ENCODE measurements at places on chromosomes 3 and 15.

GRCh38 chr15:73569361-73569760 is 63.8 kb downstream of the NPTN start:
- DNase-seq = no peak

- DNase-seq = no peak
These were observed 183.7 kb upstream of the LMCD1 start for GRCh38 chr3:8317661-8318649.

DNA sequence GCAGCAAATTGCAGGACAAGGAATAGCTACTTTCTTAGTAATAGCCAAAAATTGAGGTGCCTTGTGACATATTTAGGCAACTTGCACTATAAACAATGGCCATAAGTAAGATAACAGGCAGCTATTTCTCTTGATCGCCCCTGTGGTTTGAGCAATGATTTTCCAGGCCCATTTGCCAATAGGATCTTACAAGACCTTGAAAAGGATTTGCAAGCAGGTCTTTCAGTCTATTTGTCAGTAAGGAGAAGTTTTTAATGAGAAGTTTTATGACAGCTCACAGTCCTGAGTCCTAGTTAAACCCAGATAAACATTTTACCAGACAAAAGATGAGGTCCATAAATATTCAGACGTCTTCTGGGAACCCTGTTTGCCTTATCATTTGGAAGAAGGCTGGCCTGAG is 645.5 kb downstream of the RBMS3 start:
- DNase-seq = no peak

DNA sequence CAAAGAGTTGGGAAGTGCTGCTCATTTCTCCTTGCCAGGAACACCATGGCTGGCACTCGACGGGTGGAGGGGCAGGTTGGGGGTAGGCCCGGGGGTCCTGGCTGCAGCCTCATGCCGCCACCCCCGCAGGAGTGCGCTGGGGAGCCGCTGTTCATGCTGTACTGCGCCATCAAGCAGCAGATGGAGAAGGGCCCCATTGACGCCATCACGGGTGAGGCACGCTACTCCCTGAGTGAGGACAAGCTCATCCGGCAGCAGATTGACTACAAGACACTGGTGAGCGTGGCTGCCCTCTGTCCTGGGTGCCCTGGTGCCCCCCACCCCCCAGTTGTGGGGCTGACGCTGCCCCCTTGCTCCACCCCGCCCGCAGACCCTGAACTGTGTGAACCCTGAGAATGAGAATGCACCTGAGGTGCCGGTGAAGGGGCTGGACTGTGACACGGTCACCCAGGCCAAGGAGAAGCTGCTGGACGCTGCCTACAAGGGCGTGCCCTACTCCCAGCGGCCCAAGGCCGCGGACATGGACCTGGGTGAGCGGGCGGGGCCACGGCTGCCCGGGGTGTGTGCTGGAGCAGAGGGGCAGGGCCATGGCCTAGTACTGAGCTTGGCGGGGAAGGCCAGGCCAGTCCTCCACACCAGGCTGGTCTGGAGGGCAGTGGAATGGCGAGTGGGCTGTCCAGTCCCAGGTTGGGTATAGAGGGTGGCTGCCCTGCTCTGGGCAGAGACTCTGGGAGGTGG is 45.1 kb downstream of the PLXNA1 start:
- no peak for DNase-seq

DNA sequence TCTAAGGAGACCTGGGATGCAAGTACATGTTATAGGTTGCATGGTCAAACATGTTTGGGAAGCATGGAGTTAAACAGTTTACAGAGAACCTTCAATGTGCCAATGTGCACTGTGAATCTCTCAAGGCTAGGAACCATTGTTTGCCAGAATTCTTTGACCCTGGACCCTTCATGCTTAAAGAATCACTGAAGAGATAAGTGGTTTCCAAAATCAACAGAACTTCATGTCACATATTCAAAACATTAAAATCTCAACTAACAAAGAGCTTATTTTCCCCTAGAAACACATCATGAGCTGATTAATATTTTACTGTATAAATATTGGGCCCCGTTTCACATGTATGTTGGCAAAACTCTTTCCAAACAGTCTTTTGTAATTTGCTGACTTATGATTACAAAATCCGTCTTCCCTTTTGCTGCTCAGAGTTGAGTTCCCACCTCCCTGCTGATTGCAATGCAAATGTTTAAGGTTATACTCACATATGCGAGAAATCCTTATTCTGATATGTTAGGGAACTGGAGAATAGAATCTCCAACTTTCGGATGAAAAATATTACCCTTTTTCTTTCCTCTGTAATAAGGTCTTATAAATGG is 380.2 kb downstream of the DIPK2A start:
- no peak for DNase-seq

DNA sequence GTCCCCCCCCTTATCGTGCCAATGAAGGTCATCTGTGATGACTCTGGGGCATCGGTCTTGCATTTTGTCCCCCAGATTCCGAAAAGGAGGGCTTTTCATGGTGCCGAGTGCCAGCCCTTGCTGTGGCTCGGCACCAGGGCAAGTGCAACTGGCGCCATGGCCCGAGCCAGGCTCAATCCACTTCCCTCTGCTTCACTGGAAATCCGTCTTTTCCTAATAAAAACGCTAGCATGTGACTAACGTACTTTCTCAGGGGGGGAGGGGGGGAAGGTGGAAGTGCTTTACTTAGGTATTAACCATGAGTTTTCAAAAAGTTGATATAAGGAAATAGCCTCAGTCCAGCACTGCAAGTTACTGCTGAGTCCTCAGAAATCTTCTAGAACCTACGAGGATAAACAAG is 20.5 kb downstream of the TRPM1 start:
- DNase-seq = no peak

DNA sequence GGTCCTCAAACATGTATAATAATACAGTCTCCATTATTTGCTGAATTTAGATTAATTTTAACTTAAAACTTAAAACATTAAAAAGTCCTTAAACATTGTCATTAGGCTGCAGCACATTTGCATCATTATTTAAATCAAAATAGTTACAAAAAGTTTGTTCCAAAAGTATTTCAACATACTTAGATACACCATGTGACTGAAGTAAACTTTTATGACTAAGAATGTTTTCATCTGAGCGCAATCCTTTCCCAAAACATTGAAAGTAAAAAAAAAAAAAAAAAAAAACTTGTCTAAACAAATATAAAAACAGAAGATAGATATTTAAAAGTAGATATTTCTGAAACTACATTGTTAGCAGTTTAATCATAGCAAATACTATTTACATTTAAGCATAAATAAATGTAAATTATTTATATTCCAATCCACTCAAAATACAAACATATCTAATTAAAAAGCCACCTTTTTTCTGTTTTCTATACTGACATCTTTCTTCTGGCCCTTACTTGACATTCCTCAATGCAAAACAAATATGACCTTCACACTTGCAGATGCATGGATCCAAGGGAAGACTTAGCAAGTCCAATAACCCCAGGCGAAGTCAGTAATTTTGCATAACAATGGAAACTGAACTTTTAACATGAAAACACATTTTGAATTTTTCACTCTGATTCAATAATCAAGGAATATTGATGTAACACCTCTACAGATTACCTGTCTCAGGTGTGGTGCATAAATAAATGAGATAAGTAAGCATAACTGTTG is 10.3 kb downstream of the FAM227B start:
- no peak for DNase-seq

DNA sequence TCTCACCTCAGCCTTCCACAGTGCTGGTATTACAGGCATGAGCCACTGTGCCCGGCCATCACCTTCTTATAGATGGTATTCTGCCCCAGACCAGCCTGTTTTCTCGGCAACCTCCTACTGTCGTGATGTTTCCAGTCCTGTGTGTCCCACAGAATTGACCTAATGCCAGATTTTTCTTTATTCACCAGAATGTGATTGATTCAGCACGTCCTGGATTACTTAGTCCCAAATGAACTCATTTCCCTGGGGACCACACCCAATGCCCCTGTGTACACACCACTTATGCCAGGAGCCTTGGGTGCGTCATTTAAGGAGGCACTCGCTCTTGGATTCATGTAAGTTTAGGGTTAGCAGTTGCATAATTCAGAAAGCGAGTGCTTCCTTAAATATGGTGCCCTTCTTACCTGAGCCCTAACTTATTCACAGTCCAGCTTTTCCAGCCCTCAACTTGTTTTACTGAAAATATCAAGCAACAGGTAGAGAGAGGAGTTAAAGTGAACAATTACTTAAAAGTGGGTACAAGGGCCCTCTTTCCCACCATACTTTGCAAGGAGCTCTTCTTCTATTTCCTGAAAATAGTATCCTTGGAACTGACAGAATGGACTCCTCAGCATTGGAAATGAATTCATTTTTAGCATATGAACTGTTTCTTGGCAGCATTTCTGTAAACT is 64.6 kb upstream of the UBE2E1 start:
- DNase-seq = no peak

DNA sequence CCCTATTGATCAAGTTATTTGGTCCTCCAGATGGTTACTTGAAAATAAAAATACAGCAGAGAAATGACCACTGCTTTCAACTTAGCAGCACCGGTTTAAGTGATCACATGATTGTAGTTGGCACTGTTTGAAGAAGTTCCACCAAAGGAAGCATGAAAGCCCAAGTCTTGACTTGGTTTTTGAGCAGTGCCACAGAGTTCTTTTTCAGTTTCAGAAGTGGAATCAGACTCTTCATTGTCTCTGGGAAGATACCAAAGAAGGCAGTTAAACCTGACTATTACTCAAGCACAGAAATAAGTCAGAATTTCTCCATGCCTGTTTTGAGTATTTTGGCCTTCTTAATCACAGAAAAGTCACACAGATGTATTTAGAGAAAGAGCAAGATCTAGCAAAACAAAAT is 66.7 kb downstream of the BBX start:
- DNase-seq = no peak

- DNase-seq = no peak
These were observed 49.0 kb upstream of the GNB5 start for GRCh38 chr15:52240166-52240565.

DNA sequence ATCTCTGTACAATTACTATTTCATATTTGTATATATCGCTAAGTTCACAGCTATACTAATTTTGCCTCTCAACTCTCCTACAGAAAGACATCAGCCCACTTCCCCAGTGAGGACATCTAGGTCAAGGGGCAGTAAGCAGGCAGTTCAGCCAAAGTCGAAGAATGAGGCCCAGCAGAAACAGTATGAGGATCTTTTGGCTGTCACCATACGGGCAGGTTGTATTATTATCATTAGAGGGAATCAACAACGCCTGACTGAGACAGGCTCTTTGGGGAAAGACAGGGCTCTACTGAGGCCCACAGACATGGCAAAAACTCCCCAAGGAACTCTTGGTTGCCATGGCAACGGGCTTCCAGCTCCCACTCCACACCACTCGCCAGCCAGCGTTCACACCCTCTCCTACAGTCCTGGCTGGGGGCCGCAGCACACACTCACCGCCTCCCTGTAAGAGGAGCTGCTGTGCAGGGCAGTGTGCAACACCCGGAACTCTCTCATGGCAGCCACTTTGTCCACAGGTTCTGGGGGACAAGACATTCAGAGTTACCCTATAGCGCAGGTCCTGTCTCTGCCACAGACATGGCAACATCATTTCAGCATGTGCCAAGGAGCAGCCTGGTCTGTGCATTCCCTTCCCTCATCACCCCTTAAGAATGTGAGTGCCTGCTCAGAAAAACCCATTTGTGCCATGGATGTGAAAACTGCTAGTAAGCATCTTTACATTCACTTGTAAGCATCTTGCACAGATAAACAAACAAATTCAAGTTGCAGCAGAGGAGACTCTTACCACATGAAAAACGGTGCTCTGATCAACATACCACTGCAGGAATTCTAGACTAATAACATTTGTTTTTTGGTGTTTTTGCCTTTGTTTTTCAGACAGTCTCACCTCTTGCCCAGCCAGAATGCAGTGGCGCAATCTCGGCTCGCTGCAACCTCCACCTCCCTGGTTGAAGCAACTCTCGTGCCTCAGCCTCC is 8.8 kb downstream of the UBL7 start:
- DNase-seq = no peak

DNA sequence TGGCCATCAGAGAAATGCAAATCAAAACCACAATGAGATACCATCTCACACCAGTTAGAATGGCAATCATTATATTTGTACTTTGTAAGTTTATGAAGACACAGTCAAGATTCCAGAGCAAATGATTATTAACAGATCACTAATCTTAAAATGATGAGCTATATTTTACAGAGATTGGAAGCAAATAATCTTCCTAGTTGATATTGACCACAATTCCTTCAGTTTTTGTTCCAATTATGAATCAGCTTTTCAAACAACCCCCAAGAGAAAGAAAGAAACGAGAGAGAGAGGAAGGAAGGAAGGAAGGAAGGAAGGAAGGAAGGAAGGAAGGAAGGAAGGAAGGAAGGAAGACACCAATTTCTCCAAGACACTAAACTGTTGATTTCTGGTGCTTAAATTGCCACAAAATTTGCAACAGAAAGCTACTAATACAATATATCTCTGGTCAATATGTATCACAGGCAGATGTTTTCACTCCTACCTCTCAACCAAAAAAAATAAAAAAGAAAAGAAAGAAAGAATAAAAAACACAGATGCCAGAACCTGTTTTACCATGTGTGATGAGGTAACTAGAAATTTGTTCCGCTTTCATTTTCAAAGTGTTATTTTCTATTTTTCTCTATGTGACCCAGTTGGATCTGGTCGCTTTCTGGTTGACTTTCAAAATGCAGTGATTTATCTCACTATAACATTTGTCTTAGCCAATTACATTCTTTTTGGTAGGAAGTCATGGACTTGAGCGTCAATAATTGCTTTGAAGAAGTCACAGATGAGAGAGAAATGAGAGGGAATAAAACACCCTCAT is 1609.6 kb downstream of the SI start:
- DNase-seq = no peak

GRCh38 chr15:57335719-57336118 is 40.6 kb upstream of the CGNL1 start:
- DNase-seq = no peak

GRCh38 chr3:112610121-112610520 is 30.8 kb downstream of the CCDC80 start:
- no peak for DNase-seq

DNA sequence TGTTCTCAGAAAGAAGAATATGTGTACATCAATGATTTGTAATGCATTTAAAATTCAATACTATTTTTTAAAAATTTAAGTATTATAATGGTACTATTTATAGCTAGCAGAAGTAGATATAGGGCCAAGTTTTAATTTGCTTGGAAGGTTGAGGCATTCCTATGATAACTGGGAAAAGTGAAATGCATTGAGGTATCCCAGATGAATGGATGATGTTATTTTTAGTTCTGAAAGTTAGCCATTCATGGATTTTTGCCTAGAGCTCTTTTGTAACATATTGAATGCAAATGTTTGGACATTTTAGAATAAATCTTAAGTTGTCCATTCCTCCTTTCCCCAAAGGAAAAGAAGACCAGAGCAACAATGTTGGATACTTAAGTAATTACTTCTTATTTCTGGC is 47.6 kb downstream of the GAP43 start:
- DNase-seq = no peak

All from liver (tissue), 10 donors.